Fibroblast of mammary gland (primary cell): ENCODE measurements at places on chromosomes 7 and 10.
A peak's percentile ranks its signal among the peaks of the same experiment; 100 is the strongest.

DNA sequence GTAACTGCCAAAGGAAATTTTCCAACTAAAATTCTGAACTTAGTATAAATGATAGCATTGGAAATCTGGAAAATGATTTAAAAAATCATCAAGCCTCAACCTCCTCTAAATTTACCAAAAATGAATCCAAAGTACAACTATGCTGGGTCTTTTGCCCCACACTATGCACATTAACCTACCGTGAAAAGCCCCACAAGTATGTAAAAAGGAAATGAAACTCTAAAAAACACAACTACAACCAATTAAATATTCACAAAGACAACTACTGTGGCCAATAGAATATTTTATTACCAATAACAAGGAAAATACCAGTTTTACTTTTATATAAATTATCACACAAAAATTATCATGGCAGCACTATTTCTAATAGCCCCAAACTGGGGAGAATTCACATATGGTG, 19.3 kb downstream of the EIF3A start:
- no peak for DNase-seq

DNA sequence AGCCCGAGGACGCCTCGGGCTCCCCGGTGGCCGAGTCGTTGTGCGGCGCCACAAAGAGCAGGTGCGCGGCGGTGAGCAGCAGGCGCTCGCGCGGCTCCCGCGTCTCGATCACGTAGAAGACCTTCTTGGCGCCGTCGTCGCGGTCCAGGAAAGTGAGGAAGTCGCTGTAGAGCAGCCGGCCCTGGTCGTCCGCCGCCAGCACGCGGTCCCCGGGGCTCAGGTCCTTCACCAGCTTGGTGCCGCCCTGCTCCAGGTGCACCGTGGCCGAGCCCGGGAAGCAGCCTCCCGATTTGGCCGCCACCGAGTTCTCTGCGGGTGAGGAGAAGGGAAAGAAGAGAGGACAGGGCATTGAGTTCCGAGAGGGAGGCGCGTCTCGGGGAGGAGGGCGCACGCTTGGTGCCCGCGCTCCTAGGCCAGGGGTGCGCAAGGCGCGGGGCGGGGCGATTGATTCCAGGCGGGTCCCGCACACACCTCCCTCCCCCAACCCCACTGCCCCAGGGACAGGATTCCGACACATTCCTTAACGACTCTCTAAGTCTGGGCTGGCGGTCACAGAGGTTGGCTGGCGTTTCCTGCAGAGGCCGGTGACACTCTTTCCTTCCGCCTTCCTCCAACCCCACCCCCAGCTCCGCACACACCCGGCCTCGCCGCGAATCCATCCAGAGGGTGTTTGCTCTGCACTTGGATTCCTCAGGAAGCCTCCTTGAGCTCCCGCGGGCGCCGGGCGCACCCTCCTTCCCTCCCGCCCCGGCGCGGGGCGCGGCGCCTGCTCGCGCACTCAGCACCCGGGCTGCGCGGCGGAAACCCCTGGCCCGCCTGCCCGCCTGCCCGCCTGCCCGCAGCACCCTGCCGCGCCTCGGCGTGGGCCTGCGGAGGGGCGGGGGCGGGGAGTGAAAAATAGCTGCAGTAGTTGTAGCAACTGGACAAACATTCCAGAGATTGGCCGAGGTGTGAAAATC, 8.6 kb downstream of the SHH start:
- DNase-seq, result no peak

- no peak for DNase-seq
Measured at GRCh38 chr10:1559761-1560160, 177.6 kb downstream of the ADARB2 start.

DNA sequence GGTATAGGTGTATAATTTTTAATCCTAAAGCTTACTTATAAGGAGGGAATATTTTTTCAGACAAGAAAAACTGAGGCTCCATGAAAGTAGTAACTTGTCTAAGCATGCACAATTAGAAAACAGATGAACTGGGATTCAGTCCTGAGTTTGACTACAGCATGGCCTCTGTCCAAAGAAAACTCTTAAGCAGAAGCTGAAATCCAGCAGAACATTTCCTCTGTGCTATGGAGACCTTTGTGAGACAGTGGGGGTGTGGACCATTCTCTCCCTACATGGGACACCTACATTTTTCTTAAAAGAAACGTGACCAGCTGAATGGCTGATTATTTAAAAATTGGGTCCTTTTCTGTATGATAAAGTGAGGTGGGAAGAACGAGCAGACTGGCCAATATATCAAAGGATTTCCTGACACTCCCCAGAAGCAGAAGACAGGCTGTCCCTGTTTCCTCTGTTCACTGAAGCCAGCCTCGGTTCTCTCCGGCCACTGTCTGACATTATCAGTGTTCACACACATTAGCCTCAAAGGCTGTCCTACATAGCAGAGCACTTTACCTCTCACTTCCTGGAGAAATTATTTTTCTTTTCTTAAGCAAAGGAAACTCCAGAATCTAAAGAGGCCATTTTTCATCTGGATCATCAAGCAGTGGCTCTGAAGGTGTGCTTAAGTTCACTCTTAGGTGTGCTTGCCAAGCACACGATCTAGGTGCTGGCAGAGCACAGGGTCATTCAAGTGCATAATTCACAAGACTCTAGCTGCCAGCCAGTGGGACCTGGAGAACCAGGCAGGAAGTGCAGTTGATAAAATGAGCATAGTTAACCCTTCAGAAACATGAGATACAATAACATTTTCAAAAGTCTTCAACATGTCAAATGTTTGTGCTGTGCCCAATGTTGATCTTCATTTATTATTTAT, 40.4 kb upstream of the KIAA1217 start:
- DNase-seq, result no peak

GRCh38 chr7:120254845-120255244, 18.1 kb upstream of the KCND2 start:
- peak; percentile 14 for DNase-seq

- DNase-seq, result no peak
Measured at GRCh38 chr7:72080341-72080766, 331.8 kb downstream of the CALN1 start.

DNA sequence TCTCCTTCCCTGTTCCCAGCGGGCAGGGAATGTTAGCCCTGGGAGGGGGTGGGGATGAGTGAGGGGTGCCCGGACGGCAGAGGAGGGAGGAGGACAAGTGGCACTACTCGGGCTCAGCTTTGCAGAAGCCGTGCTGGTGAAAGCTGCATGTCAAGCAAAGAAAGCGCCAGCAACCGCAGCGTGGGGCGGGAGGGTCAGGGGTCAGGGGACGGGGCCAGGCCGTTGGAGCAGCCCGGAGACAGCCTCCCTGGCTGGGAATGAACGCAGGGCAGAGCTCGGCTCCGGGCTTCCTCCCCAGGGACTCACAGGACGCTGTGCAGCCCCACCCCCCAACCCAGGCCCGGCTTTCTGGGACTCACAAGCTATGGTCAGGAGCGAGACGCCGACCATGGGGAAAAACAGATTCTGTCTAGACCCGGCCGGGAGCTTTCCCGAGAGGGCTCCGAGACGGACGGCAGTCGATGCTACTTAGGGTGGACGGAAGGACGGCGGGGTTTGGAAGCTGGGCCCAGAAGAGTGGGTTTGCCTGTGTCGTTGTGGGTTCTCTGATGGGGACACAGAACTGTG, 113.4 kb downstream of the VIPR2 start:
- DNase-seq, result no peak
